ENCODE measurements at places on chromosomes 13 and 19. TPM values are rescaled to one million over a fixed set of nuclear protein-coding genes. Genes with fewer than 3 reads are reported as not detected.

MAST1 gene
- total RNA-seq, result 0.16 TPM

ZNF264 gene
- 46.5 TPM for total RNA-seq

ERCC5 gene
- 40.3 TPM for total RNA-seq

NLRP5 gene
- total RNA-seq, result not detected

DIRAS1 gene
- total RNA-seq, result under 0.01 TPM

GJB6 gene
- not detected for total RNA-seq

LIPE gene
- 9.4 TPM for total RNA-seq

CD37 gene
- not detected for total RNA-seq

ZNF787 gene
- total RNA-seq, result 32.4 TPM

ZNF880 gene
- 10.5 TPM for total RNA-seq

CLEC4M gene
- not detected for total RNA-seq

CCNA1 gene
- 9.0 TPM for total RNA-seq

USHBP1 gene
- total RNA-seq, result 34.0 TPM

ZNF20 gene
- total RNA-seq, result 3.8 TPM

ADPRHL1 gene
- 1.1 TPM for total RNA-seq

F7 gene
- not detected for total RNA-seq

S1PR4 gene
- total RNA-seq, result 3.6 TPM

CNOT3 gene
- 7.0 TPM for total RNA-seq

Measured in bladder microvascular endothelial cell (primary cell).